T follicular helper cell (primary cell): ENCODE measurements at places on chromosomes 6 and 20.
A peak's percentile ranks its signal among the peaks of the same experiment; 100 is the strongest.

DNA sequence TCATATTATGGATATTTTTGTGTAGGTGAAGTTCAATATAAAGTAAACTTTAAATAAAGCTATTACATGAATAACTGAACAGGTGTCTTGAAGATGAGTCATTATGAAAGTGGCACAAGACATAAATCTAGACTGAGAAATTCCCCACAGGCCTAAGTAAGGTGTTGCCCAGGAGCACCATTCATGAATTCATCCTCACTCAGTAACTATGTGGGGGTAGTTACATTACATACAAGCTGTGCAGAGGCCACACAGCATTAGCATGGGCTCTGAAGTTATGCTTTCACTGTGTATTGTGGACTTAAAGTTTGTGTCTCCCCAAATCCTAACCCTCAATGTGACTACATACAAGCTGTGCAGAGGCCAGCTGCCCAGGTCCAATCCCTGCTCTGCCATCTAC, 65.9 kb downstream of the BCAS1 start:
- DNase-seq: no peak

DNA sequence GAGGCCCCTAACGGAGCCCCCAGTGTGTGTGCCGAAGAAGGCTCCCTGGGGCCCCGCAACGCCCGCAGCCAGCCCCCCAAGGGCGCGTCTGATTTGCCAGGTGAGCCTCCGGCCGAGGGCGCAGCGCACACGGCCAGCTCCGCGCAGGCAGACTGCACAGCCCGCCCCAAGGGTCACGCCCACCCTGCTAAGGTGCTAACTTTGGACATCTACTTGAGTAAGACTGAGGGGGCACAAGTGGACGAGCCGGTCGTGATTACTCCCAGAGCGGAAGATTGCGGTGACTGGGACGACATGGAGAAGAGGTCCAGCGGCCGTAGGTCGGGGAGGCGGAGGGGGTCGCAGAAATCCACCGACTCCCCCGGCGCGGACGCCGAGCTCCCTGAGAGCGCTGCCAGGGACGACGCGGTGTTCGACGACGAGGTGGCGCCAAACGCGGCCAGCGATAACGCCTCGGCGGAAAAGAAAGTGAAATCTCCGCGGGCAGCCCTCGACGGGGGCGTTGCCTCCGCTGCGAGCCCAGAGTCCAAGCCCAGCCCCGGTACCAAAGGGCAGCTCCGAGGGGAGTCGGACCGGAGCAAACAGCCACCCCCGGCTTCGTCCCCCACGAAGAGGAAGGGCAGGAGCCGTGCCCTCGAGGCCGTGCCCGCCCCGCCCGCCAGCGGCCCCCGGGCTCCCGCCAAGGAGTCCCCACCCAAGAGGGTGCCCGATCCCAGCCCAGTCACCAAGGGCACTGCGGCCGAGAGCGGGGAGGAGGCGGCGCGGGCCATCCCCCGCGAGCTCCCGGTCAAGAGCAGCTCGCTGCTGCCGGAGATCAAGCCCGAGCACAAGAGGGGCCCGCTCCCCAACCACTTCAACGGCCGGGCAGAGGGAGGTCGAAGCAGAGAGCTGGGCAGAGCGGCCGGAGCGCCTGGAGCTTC, 117.0 kb downstream of the RTN4IP1 start:
- peak; percentile 67 for DNase-seq

DNA sequence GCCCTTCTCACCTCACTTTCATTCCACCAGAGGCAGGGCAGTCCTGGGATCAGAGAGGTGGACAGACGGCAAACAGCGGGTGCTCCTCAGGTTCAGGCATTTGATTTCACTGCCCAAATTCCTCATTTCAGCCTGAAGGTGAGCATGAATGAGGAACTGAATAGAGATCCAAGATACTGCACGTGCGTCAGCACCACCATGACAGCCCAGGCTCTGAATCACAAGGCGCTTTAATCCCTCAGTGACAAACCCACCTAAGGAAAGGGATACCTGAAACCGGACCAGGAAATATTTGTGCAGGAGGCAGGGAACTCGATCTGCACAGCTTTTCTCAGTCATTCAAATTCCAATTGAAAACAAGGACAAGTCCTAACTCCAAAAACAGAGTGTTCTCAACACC, 174.8 kb upstream of the HEY2 start:
- no peak for DNase-seq

- no peak for DNase-seq
Measured at GRCh38 chr6:108869876-108870275, 21.7 kb downstream of the ARMC2 start.

DNA sequence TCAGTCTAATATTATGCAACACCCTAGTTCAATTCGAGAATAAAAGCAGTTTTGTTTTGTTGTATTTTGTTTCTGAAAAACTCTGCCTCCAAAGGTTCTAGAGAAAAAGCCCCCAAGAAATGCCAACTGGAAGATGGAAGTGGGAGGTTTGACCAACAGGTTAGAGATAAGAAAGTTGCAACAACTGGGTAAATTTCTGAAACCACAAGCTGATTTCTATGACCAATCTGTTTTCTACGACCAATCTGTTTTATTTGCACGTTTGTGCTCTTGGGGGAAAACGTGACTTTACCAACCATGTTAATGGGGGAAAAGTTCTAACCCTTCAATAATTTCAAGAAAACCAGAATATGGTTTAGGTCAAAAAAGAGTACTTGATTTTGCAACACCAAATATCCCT, 173.2 kb downstream of the PDE7B start:
- no peak for DNase-seq

DNA sequence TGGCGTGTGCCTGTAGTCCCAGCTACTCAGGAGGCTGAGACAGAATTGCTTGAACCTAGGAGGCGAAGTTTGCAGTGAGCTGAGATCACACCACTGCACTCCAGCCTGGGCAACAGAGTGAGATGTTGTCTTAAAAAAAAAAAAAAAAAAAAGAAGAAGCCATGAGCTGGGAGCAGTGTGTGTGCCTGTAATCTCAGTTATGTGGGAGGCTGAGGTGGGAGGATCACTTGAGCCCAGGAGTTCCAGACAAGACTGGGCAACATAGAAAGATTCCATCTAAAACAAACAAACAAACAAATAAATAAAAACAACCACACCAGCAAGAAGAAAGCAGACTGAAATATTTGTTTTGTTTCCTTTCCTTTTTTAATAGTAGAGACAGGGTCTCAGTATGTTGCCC, 62.2 kb upstream of the KIF13A start:
- DNase-seq: no peak

GRCh38 chr6:34053721-34054120, 92.2 kb downstream of the GRM4 start:
- no peak for DNase-seq

DNA sequence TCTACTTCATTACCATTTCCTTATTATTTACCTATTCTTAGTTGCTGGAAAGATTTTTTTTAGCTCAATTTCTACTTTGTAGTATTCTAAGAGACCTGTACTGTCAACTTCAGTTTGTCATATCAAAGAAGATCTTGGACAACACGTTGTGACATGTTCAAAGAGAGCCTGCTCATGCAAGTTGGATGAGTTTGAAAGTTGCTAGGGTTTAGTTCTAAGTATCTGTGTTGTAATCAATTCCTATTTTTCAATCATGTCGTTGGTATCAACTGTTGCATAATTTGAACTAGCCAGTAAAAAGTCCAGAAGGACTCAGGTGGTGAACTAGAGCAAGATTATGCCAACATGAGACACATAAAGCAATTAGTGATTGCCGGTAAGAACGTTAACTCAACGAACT, 30.2 kb downstream of the PKIB start:
- no peak for DNase-seq

- DNase-seq: no peak
Measured at GRCh38 chr6:30836957-30837356, 47.4 kb upstream of the DDR1 start.

- DNase-seq: no peak
Measured at GRCh38 chr6:56004426-56004825, 129.0 kb upstream of the BMP5 start.

- DNase-seq: no peak
Measured at GRCh38 chr6:168222115-168223043, 97.2 kb downstream of the DACT2 start.

DNA sequence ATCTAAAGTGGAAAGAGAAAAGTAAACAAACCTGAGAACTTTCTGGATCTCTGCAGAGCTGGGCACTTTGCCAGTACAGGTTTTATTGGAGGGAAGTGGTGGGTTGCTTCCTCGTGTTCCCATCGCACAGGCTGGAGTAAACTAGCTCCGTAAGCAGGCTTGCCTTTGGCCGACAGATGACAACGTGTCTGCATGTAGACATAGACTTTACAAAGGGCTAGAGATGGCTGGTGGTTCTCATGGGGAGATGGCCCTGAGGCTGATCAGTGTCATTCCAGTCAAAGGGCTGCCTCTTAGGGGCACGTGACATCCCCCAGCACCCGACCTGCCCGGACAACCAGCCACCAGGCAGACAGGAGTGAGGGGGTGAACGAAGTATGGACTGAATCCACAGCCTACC, 98.8 kb downstream of the YTHDF1 start:
- no peak for DNase-seq

GRCh38 chr6:134035823-134036296, 16.6 kb downstream of the SLC2A12 start:
- no peak for DNase-seq

GRCh38 chr6:145502416-145502815, 232.9 kb downstream of the EPM2A start:
- no peak for DNase-seq

GRCh38 chr20:59184880-59185447, 21.3 kb downstream of the ZNF831 start:
- DNase-seq: no peak
